ENCODE measurements at places on chromosomes 4 and X.

- no peak for DNase-seq
These were observed 40.2 kb downstream of the KDM5C start for GRCh38 chrX:53184836-53185235.

DNA sequence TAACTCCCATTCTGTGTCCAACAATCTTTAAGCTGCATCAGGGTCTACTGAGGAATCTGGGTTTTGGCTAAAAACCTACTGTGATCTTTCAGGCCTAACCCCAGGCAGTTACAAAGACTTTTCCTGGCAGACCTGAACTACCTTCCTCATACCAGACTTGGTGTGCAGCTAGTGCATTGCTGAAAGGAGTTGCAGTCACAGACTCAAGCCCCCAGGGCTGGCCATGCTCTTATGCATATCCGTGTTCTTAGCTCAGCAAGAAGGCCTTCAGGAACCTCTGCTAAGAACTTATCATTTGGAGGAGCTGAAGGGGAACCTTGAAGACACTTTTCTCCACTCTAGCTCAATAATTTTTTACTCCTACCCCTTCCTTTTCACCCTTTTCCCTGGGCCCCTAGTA lies 147.5 kb downstream of the INPP4B start:
- no peak for DNase-seq

DNA sequence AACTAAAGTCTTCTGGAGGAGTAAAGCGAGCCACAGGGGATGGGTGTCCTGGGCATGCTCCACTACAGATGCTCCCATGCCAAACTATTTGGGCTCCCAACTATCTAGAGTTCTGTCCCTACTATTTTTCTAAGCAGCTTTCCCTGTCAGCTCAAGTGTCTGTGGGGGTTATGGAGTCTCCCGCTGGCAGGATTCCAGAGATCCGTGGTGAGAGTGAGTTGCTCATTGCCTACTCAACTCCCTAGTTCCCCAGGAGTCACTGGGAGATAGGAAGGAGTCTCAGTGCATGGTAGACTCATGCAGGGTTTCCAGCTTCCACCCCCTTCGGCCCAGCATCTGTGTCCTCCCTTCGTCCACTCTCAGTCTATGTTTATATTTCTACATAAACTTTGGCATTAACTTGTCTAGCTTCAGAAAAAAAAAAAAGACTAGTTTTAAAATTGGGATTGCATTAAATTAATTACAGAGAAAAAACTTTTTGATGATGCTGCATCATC lies 55.1 kb upstream of the INPP4B start:
- no peak for DNase-seq

DNA sequence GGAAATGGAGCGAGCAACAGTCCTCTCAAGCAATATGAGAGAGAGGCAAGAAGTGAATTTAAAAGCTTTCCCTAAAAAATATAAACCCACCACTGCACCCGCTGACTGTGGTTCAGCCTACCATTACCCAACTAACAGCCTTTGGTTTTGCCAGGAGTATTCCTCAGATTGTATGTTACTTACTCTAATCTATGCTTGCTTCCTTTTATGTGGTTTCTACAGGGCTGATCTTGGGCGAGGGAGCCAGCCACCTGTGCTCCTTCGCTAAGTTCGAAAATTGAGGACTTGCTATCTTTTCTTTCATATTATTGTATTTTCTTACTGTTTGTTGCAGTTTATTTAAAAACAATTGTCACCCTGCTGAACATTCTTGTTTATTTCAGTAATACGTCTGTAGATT lies 101.1 kb downstream of the DDX53 start:
- no peak for DNase-seq

- no peak for DNase-seq
These were observed 205.3 kb upstream of the KLF8 start for GRCh38 chrX:56026815-56027214.

DNA sequence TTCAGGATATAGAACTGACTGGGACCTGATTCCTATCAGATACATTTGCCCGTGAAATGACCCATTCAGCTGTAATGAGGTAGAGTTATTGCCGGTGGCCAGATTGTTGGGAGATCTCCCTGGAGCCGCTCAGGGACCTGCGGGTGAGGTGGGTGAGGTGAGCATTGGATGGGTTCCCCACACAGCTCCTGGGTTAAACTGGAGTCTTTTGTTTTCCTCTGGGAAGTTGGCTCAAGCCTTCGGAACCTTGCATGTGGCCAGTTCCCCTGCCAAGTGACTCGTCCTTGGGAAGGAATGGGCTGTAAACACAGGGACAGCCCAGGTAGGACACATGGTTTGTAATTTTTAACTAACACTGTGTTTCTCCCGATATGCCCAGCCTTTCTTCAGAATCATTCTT lies 31.6 kb upstream of the KIT start:
- no peak for DNase-seq

GRCh38 chrX:147376601-147377422 lies 534.9 kb upstream of the FMR1 start:
- no peak for DNase-seq

DNA sequence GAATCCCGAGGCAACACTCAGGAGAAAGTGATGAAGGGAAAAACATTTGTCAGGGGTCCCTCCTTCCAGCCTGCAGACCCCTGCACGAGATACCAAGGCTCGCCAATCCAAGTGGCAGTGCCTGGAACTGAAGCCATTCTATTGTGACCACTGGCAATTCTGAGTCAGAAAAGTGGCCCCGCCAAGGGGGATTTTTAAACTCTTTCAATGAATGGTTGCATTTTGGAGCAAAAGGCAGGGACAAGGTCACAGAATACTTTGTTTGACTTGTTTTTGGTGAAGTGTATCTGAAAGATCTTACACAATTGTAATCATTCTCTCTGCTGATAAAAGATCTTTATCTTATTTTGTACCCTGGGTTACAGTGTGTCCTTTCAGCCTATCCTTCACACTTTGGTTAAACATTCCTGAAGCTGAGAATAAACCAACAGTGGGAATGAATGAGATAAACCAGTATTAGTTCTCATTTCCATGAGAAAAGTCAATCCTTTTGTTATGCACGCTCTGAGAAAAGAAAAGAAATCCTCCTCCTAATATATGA lies 115.9 kb upstream of the PDLIM3 start:
- no peak for DNase-seq

DNA sequence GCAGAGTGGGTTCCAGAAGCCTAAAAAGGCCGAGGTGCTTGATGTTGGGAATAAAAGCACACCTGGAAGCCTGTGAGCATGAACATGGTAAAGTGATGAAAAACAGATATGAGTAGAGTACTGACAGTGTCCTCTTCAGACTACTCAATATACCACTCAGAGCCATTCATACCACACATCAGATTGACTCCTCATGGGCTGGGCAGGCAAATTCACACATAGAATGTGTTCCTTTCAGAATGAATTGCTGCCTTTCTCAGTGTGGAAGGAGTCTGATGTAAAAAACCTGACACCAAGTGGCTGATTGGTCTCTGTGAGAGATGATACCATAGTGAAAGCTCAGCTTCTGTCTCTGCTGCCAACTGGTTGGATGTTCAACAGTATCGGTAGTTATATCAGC lies 442.7 kb downstream of the RAPGEF2 start:
- no peak for DNase-seq

DNA sequence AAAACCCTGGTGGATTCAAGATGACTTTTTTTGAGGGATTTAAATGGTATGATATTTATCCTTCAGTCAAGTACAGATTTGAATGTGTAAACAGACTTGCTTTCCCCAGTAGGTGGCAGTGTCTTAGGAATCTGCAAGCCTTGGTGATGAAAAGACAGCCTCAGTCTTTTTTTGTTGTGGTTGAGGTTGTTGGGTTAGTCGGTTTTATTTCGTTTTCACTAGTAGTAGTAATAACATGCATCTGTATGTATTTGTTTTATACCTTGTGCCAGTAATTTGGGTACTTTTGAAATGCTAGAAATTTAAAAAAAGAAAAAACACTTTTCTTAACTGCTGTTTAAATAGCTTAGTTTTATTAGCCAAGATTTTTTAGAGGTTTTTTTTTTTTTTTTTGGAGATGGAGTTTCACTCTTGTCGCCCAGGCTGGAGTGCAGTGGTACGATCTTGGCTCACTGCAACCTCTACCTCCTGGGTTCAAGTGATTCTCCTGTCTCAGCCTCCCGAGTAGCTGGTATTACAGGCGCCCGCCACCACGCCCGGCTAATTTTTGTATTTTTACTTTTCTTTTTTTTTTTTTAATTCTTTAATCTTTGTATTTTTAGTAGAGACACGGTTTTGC lies 39.2 kb downstream of the COPS4 start:
- peak; percentile 58 for DNase-seq

DNA sequence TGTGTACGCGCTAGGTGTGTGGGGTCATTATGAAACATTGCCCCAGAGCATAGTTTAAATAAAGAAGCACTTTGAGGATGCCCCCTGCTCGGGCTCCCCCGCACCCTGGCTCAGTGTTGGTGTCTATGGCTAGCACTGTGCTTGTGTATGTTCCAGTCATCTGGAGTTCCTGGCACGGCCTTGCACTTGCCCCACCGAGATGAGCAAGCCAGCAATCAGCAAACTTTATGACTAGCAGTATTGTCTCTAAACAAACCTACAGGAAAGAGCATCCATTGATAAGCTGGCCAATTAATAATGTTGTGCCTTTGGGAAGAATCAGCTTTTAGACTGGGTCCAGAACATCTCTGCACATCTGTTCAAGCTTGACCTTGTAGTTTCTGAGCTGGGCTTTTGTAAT lies 707 bp upstream of the SHROOM4 start:
- DNase-seq, result no peak

GRCh38 chr4:5760936-5761480 lies 50.0 kb downstream of the EVC start:
- no peak for DNase-seq

DNA sequence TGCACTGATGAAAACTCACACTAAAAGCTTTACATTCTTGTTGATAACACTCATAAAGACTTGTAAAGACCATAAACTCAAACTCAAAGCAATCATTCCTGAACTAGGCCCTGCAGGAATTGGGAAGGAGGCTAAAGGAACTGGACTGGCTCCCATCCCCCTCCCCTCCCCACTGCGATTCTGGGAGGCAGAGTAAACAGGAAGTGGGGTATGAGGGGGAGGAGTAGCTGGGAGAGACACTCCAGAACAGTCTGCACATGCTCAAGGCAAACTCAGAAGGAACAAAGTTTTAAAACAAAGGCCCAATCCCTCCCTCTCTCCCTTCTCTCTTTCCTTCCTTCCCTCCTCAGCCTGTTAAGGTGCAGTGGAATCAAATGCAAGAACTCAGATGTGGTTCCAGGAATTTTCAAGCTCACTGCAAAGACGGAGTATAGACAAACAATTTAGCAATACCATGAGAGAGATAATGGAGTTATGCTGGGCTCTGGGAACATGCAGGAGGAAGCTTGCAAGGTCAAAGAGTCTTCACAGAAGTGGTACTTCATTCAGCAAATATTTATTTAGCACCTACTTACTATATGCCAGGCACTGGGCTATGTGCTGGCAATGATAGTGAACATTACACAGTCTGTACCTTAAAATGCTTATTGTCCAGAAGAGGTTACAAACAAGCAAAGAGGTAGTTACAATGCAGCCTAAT lies 15.9 kb downstream of the MID1IP1 start:
- DNase-seq, result peak; percentile 19

DNA sequence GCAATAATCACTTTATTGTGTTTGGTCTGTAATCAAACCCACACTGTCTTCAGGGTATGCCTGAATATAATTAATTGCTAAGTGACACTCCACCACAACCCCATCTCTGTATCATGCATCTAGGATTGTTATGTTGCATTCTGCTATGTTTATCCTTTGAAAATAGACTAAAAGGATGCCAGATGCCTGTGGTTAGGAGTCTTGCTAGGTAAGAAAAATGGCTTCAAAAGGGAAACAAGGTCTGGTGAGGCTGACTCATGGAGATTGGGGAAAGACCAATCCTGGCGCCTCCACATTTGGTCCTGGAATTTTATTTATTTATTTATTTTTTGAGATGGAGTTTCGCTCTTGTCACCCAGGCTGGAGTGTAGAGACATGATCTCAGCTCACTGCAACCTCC lies 360.5 kb upstream of the SLC7A11 start:
- no peak for DNase-seq

- DNase-seq, result no peak
These were observed 195.2 kb downstream of the KDR start for GRCh38 chr4:54930226-54930625.

- no peak for DNase-seq
These were observed 5.0 kb upstream of the AFAP1 start for GRCh38 chr4:7944599-7945220.

GRCh38 chrX:130330706-130331105 lies 9.0 kb upstream of the SLC25A14 start:
- peak; percentile 44 for DNase-seq

DNA sequence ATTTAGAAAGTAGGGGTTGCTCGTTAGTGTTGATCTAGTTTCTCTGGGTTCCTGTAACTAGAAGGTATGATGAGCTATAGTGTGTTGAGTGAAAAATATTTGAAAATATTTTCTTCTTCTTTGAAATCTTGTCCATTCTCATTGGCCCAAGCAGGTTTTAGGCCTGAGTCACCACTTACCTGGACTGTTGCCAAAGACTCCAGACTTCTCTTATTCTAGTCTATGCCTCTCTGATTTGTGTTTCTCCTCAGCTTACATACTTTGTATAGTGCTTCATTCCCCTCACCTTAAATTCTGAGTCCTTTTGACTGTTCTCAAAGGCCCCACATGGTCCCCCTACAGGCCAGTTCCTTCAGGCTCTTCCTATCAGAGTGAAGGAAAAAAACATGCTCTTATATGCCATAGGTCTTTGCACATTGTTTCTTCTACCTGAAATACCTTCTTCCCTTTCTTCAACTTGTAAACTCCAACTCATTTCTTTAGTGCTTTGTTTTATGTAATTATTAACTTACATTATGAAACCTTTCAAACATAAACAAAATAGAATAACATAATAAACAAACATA lies 258.2 kb downstream of the PPP1R2C start:
- no peak for DNase-seq

DNA sequence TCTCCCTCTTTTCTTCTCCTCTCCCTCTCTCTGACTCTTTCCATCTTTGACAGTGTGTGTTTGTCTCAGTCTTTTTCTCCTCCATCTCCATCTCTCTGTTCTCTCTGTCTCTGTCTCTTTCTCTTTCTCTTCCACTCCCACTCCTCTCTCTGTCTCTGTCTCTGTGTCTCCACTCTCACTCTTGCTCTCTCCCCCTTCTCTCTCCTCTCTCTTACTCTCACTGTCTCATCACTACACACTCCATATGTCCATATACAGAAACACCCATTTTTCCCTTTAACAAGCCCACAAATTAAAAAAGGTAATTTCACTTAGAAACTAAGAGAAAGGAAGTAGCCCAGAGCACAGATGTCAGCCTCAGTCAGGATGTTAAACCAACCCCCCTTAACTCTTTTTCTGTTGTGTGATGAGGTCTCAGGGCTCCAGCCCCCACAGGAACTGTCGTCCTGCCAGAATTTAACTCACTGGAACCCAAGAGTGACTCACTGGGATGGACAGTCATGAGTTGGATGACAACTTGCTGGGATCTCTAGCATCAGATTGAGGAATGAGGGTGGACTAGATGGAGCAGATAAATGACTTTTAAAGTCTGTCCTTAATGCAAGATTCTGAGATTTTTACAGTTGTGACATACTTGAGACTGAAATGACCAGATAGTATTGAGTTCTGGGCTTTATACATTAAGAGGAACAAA lies 27.5 kb downstream of the OTUD6A start:
- no peak for DNase-seq

Data from activated CD4-positive, alpha-beta memory T cell treated with anti-CD3 and anti-CD28 coated beads, Interleukin-2, amount 10 ng/mL, durations not matched to agents 7 days and 5 days (primary cell).